ENCODE measurements at places on chromosomes 1 and 21.

DNA sequence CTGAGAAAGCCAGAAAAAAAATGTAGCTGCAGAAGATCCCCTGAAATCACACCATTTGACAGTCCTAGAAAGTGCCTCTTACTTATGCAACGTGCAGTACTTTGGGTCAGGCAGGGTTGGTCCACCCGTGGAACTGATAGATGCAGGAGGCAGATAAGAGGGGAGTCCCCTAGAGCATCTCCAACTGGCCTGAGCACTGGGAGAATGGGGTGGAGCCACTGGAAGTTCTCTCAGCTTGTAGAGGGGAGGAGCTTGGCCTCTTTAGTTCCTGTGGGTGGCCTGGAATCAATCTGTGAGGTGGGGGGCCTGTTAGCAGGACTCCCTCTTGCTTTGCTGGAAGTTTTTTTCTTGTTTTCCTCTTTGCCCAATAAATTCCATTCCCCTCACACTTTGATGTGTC is 335.7 kb upstream of the NCAM2 start:
- DNase-seq: no peak

- DNase-seq: no peak
Observed at GRCh38 chr1:178118524-178118923, 24.6 kb downstream of the RASAL2 start.

DNA sequence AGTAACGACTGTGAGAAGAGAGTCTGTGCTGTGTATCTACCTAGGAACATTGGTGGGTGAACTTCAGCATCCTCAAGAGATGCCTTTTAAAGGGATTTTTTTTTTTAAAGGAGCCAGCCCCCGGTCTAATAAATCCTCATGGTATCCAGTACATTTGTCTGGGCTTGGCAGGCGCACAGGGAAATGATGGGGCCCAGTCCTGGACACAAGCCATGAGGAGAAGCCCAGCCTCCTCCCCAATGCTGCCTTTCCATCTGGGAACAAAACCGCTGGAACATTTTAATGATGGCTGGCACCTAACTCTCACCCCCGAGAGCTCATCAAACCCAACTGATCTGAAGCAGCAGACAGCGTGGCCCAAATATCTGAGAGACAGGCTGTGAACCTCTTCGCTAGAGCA is 64.2 kb downstream of the ACOT7 start:
- DNase-seq: no peak

DNA sequence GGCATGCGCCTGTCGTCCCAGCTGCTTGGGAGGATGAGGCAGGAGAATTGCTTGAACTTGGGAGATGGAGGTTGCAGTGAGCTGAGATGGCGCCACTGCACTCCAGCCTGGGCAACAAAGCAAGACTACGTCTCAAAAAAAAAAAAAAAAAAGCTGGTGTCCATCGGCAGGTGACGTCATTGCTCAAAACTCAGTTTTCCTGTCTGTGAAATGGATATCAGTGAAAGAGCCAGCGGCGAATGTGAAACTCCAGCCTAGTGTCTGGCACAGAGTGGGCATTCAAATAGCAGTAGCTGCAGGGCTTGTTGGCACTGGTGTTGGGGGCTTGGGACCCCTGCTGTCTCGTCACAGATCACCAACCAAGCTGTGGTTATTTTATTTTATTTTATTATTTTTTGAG is 75.8 kb downstream of the NKAIN1 start:
- no peak for DNase-seq

DNA sequence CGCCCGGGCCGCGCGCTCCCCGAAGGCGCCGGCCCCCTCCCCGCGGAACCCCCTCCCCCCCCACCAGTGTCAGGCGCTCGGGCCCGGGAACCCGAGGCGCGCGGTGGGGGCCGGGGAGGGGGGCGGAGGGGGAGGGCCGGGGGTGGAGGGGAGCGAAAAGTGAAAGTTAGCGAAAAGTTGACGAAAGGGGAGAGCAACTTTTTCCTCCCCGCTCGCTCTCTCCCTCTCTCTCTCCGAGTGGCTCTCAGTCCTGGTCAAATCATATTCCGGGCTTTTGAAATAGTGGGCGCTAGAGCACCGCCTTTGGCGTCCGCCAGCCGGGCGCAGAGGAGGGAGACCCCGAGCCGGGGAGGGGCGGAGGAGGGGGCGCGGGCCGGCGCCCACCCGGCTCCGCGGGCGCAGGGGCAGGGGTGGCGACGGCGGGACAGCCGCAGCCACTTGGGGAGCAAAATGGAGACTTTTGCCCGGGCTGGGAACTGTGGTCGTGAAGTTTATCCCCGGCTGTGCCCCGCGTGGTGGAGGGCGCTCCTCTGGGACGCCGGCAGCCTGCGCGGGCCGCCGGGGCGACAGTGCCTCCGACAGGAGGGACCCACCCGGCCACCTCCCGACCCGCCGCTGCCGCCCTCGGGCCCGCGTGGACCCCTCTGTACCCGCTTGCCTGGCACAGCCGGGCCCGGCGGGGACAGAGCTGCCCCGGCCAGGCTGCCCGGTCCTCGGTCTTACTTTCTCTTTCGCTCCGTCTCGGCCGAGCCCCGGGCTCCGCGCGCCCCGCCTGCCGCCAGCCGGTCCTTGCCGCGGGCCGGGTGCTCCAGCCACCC is 697 bp downstream of the PRDM16 start:
- DNase-seq: peak; percentile 47

DNA sequence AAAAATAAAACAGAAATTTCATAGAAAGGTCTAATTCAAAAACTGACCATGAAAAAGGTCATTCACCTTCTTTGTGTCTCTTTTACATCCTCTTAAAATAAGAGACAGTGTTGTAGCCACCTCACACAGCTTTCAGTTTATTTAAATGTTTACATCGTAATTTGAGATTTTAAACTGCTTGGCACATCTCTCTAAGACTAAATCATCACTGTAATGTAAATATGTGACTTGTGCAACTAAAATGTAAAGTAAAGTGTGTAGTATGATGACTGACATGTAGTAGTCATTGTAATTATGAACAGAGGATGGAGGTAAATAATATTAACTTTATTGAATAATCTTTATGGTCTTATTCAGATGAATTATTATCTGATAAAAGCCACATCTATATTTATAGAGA is 283.9 kb downstream of the KCNT2 start:
- DNase-seq: peak; percentile 1

DNA sequence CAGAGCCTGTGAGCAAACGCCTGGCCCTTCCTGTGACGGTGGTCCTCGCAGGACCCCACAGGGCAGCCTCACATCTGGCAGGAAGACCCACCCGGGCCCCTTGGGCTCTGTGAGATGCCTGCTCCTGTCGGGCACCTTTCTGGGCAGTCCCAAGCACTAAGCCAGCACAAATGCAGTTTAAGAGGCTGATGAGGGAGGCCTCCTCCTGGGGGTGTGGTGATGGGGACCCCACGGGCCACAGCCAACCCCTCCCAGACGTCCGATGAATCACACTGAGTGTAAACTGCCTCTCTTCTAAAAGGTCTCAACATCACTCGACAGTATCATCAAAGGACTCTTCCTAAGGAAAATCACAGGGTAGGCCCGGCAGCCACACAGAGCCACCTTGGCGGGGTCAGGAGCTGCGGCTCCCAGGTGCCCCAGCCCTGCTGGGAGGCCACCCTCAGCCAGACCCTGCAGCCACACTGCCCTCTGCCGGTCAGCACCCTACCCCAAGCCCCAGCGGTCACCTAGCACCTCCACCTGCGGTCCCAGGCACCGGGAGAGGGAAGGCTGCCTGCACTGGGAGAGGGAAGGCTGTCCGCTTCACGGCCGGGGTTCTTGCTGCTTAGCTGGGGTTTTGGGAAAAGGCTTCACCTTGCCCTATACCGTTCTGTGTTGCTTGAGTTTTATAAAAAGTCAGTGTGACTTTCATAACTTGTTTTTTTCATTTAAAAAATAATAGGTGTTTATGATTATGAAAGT is 3.9 kb upstream of the PRKCZ start:
- peak; percentile 13 for DNase-seq

DNA sequence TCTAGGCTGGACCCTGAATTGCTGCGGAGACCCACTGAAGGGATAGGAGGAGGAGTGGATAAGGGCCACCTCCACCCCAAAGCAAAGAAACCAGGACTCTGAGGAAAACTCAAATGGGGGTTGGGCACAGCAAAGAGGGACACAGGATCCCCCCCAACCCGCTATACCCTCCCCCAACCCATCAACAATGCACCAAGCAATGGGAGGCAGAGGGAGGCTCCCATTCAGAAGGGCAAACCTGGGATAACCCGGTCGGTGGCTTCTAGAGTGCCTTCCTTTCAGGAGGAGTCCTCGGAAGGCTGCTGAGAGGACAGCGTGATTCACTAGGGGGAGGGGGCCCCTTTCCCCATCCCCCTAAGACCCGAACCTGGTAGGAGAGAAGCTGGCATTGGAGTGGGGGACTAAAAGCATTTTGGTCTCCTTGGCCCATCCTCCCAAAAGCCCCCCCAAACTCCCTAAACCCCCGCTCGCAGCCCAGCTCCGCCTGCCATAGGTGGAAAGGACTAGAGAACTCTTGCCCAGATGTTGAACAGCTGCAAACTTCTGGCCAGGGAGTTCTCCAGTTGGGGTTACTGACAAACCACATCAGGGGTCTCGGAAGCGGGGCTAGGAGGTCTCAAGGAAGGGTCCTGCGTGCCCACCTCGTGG is 1.3 kb downstream of the MEF2D start:
- DNase-seq: no peak

GRCh38 chr21:28111151-28111619 is 881.5 kb downstream of the LTN1 start:
- DNase-seq: peak; percentile 98

DNA sequence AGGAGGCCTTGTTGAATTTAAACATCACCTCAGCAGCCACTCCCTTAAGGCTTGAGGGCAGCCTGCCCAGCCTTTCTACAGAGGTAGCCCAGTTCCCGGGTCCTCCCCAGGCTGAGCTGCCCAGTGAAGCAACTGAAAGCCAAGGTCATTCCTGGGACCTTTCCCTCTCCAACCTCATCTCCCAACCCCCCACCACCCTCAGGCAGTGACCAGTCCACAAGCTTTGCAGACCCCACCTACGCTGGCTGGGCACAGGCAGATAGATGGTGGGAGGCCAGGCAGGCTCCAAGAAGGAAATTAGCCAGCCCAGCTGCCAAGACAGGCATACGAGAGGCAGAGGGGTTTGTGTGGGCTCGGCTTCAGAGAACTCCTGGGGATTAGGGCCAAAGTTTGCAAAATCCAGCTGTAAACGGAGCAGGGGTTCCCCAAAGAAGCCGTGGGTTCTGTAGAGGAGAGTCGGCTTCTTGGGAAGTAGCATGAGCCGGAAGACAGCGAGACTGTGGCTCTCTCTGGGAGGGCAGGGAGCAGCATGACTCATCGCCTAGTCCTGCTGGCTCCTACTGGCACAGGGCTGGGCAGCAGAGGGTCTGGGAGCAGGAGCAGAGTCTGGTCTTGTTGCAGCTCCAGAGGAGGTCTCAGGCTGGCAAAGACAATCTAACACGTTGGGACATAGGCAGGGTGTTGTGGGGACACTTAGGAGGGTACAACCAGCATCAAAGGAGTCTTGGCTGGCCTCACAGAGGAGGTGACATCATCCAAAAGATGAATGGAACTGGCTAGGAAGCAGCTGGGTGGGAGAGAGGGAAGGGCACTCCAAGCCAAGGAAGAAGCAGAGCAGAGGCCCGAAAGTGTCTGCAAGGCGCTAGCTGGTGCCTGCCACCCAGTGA is 2.8 kb upstream of the ZC3H12A start:
- peak; percentile 94 for DNase-seq

- DNase-seq: no peak
Observed at GRCh38 chr1:201945157-201945556, 1.2 kb downstream of the LMOD1 start.

GRCh38 chr1:107683683-107684082 is 281.3 kb downstream of the VAV3 start:
- no peak for DNase-seq

DNA sequence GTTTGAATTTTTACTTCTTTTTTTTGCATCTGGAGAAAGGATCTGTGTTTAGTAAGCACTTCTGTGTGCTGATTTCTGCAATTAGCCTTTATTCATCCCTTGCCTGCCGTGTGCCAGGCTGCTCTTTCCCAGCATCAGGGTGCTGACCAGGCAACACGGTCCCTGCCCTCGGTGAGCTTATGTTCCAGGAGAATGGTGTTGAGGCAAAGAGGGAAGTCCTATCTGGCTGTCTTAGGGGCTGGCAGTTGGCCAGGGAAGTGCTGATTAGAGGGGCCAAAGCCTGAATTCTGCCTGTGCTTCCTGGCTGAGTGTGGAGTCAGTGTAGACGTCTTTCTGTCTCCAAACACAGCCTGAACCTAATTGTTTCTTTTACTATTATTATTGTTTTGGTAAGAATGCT is 187.1 kb downstream of the CAMTA1 start:
- DNase-seq: no peak

DNA sequence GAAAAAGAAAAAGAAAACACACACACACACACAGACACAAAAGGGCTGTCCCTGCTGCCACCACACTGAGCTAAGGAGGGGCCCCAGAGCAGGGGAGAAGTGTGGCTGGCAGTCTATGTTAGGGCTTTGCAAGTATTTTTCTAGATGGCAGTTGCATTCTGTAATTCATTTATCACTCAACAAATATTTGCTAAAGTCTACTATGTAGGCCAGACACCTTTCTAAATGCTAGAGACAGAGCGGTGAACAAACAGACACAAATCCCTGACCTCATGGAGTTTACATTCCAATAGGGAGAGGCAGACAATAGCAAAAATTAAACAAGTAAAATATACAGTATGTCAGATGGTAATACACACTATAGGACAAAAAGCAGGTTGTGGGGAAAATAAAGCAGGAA is 20.2 kb downstream of the WDR64 start:
- no peak for DNase-seq

DNA sequence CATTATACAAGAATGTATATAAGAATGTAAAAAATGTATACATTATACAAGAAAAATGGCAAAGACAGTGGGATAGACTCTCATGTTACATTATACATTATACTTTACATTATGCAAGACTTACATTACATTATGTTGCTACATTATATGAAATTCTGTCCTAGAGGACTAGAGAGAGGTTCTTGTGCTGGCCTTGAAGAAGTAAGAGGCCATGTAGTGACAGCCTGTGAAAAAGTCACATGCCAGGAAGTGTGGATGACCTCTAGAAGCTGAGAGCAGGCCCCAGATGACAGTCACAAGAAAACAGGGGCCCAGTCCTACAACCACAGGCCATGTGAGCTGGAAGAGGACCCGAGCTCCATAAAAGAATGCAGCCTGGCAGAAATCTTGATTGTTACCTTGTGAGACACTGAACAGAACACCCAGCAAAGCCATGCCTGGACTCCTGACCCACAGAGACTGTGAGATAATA is 30.5 kb upstream of the AHCYL1 start:
- peak; percentile 79 for DNase-seq

GRCh38 chr1:230117694-230118093 is 50.7 kb downstream of the GALNT2 start:
- DNase-seq: no peak

- DNase-seq: no peak
Observed at GRCh38 chr1:228353601-228354371, 52.8 kb downstream of the TRIM11 start.

- no peak for DNase-seq
Observed at GRCh38 chr1:67753776-67754525, 69.0 kb downstream of the GADD45A start.

All from fibroblast of villous mesenchyme (primary cell).